Fibroblast of lung (primary cell): ENCODE measurements at places on chromosomes 16 and 17.

DNA sequence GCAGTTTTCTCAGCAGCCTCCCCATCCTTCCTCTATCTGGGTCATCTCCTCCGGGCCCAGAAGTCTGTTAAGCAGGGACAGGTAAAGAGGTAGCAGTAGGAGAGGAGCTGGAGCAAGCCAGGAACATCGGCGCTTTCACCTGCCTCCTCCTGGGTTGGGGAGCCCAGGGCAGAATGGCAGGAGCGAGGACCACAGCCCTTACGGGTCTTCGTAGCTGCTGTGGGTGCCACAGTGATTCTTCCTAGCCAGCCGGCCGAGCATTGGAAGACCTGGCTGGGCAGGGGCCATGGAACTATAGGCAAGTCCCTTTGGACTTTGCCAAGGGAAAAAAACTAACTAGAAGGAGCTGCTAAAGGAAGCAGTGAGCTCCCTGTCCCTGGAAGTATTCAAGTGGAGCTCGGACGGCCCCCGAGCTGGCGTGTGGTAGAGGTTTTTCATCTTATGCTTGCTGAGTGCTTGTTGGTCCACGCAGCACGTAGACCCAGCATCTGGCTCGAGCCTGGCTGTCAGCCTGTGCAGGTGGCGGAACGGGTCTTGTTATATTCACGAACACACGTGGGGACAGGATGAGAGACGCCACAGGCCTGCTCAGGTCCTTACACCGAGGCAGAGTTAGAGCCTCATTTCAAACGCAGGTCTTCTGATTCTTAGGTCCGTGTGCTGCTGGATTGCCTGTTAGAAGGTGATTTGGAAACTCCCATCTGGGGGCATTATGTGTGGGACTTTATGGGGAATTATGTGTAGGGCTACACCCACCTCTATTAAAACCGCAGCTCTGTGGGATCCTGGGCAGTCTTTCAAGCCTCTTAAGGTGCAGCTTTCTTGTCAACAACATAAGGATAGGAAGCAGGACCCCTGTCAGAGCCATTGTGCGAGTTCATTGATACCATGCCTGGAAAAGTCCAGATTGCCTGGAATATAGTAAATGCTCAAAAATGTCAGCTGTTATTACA lies 54.8 kb downstream of the OR1D5 start:
- DNase-seq = no peak

GRCh38 chr16:87491522-87492290 lies 1.1 kb downstream of the ZCCHC14 start:
- DNase-seq = peak; percentile 58

- no peak for DNase-seq
These were observed 44.7 kb downstream of the FZD2 start for GRCh38 chr17:44601973-44602372.

DNA sequence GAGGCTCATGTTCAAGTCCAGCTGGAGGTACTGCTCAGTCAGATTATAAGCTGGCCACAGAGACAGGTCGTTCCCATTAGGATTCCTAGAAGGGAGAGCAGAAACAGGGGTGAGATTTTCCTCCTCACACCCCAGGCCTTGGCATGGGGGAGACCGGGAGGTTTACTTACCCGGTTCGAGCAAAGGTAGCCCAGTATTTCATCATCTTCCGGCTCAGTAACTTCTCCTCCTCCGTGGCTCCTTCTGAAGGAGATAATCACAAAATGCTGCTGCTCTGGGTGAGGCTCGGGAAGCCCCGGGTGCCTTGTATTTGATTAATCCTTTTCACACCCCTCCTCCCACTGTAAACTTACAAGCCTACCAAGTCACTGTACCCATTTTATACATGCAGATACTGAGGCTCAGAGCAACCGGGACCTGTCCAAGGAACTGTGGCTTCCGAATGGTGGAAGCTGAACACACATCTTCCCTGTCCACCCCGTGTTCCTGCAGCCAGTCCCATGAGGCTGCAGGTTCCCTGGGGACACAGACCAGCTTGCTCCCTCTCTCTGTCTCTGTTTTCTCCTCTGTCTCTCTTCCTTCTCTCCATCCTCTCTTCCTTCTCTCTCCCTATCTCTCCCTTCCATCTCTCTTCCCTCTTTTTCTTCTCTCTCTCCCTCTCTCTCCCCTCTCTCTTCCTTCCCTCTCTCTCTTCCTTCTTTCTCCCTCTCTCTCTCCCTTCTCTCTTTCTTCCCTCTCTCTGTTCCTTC lies 13.9 kb upstream of the CES1 start:
- DNase-seq = no peak

- no peak for DNase-seq
These were observed 53.7 kb downstream of the GSG1L start for GRCh38 chr16:28009586-28010373.
